ENCODE measurements at places on chromosomes 4 and X. TPM values are rescaled to one million over a fixed set of nuclear protein-coding genes. Genes with fewer than 3 reads are reported as not detected.

- no peak for DNase-seq
Measured at GRCh38 chr4:159677521-159677920, 574.6 kb downstream of the RAPGEF2 start.

DNA sequence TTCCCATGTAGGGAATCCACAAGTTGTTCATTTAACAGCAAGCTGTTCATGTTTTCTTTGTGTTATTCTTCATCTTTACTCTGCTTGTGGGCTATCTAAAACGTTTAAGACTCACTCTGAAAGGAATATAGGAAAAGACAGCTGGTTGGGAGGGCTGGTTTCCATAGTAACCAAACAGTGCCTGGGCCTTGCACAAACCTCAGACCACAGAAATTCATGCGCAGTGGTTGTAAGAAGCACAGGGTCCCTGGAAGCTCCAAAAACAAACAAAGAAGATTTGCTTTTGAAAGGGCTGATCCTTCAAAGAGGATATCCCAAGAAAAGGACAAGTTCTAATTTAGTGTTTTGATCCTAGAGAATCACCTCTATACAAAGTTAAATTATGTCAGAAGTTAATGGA lies 7.8 kb downstream of the SERTM2 start:
- no peak for DNase-seq

DNA sequence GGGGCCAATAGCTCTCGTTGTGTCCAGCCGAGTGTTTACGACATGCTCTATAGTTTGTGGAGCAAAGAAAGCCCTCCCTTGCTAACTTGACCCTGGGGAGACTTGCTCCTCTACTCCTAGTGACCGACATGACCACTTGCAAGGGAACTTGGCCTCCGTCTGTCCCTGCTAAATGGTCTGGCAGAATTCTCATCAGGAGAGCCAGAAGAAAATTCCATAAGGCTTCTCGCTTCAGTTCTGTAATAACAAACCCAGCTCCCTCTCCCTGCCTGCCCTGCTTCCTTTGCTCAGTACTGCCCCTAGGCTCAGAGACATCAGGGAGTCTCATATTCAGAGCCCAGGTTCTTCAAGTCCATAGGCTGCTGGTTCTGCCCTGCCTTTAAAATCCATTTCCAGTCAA lies 13.0 kb downstream of the DOCK11 start:
- no peak for DNase-seq

DNA sequence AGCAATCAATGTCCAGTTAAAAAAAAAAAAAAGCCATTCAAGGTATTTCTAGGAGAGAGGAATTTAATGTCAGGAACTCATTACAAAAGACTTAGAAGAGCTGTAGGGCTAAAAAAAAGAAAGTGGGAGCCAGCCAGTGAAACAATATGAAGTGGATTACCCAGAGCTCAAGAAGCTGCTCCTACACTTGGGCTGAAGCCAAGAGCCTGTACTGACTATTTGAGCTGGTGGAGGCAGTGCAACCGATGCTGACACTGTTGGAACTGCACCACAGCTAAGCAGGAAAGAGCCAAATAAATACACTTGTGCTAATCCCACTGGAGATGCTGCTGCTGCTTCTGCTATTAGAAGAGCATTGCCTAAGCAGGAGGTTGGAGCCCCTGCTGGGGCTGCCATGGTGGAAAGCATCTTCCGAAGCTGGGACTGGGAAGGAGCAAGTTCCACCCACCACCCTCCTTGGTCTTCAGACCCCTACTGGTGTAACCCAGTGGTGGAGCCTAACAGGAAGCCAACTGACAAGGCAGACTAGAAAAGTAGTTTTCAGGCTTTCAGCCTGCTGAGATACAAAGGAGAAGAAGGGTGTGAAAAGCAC lies 65.4 kb downstream of the CXXC4 start:
- DNase-seq = no peak

DNA sequence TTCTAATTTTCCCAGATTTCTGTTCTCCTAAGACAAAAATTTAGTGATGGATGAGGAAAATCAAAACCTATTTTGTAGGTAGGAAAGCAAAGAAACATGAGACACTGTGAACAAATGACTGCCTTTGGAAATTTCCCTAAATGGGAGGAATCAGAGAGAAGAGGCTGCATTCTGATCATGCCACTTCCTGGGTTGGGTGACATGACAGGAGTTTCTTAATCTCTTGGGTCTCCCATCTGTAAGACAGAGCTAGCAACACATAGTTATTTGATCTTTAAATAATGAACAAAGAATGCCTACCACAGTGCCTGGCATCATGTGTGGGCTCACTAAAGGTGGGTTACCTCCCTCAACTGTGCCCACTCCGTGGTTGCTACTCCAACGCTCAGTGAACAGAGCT lies 57.1 kb downstream of the CCDC149 start:
- DNase-seq = no peak

DNA sequence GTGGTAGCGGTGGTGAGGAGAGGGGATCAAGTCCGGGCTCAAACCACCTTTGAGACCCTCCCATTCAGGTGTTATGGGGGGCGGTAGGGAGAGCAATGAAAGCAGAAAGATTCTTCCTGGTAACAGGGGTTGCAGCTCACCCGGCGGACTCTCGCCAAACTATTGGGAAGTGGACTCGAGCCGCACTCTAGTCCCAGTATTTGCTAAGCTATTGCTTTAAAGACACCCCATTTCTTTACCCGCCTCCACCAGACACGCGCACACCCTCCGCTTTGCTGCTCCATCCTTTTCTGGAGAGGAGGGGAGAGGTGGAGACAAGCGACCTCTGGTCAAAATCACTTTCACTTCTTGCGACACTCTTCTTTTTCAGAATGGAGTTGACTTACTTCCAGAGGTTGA lies 625 bp upstream of the GABRA4 start:
- DNase-seq = no peak

GRCh38 chr4:128387600-128388351 lies 100.2 kb upstream of the PGRMC2 start:
- no peak for DNase-seq

- no peak for DNase-seq
Measured at GRCh38 chr4:11286533-11286932, 142.2 kb downstream of the HS3ST1 start.

DNA sequence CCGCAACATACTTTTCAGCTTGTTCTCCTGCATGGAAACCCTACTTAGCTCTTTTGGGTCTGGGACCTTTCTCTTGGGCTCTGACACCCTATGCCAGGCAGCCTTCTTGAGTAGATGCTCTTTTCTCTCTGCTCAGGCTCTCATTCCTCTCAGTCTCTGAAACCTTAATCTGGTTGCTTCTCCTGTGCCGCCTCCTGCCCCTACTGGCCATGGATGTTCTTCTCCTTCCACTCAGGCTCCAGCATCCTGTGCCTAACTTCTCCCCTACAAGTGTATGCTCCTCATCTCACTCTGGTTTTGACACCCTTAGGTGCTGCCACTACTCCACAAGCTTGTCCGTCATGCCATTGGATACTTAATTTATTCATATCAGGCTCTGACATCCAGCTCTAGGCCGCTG lies 15.2 kb downstream of the BLTP1 start:
- no peak for DNase-seq

DNA sequence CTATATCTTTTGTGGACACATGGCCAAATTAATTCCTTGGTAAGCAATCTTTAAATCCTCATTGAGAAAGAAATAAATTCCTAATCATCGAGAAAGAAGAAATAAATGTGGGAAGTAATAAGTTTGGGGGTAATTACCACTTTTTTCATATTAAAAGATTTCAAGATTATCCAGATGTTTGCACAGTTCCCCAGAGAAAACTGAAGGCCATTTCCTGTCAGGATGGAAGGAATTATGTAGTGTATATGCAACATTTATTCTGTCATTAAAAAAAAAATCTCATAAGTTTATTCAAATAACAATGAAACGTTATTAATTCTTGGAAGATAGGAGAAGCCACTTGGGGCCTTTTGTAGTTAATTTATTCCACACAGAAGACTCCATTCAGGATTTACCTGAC lies 385.6 kb upstream of the NR3C2 start:
- no peak for DNase-seq

- DNase-seq = no peak
Measured at GRCh38 chrX:139691493-139691842, 16.5 kb downstream of the MCF2 start.

DNA sequence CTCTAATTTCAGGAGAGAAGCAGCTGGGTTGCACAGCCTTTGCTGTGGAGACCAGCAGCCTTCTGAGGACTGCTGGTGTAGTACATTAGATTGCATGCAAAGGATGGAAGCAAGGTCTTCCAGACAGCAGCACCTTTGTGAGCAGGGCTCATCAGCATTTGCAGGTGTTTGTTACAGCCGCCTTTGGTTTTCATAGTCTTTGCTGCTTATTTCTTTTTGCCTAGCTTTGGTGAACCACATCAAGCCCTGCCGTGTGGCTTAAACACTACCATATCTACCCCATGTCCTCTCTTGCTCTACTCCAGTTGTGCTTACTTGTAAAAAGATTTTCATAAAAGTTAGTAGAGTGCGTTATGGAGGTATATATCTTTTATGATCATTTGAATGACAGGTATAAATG lies 57.5 kb downstream of the MTM1 start:
- no peak for DNase-seq

DNA sequence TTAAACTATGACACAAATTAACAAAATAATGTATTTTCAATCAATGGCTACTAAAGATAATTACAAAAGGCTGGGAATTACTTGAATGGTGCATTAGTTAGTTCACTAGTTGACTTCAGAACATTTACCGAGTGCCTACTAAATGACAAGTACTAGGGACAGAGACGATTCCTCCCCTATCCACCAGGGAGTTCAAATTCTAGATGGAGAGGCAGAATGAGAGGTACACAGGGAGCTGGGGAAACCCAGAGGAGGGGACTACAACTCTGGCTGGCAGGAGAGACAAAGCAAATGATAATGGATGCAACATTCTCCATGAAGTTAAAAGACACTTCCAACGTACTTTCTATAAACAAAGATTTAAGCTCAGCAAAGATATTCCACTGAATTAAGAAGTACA lies 43.1 kb upstream of the MCF2 start:
- DNase-seq = no peak

DNA sequence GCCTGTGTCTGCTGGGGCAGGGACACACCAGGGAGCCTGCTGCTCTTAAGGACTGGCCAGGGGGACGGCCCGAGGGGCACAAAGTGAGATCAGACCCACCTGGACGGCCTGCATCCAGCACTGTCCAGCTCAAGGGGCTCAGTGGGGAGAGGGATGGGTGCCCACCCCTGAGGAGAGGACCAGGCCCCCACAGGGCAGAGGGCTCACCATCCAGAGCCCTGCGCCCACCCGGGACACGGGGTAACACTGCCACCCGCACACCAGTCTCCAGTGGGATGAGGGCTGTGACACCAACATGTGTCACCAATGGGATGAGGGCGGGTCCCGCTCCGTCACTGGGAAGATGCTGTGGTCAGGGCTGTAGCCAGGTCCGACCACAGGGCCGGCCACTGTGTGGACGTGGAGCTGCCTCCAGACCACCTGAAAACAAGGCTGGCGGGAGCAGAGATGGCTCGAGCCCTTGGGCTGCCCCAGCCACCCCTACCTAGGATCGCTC lies 13.2 kb downstream of the DGKQ start:
- DNase-seq = no peak

DNA sequence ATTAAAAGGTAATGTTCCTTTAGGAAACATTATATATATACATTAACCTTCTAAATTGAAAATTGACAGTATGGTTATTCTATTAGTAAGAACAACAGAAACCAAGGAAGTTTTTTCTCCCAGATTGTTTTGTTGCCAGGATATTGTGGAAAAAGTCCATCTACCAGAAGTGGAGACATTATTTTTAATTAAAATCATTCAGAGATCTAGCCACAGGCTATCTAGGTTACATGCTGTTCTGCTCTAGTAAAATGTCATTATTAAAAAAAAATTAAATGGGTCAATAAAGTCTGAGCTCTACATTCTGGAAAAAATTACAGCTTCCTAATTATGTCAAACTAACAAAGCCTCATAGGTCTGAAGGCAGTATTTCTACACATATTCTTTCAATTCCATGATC lies 74.3 kb downstream of the NSG1 start:
- no peak for DNase-seq

GRCh38 chr4:173919196-173919595 lies 364.3 kb downstream of the FBXO8 start:
- DNase-seq = no peak

- no peak for DNase-seq
Measured at GRCh38 chr4:125956276-125956675, 641.5 kb downstream of the FAT4 start.

- DNase-seq = no peak
Measured at GRCh38 chrX:150507251-150507856, 61.1 kb upstream of the MTM1 start.

DNA sequence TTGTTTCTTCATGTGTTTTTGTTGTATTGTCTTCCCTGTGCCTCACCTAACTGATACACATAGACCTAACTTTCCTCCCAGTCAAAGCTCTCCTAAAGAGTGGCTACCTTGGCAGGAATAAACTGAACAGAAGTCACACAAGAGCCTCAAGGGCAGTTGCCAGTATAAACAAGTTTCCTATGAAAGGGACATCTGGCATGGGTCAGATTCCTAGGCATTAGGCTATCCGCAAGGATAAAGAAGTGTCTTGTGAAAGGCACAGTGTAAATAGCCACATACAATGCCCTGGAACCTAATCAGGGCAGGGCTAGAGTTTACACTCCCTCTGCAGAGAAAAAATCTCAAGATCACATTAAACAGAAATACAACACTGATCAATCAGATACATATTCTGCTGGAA lies 220.8 kb downstream of the SPANXN3 start:
- DNase-seq = no peak

- DNase-seq = no peak
Measured at GRCh38 chr4:10713591-10713990, 29.0 kb upstream of the CLNK start.

- no peak for DNase-seq
Measured at GRCh38 chr4:95546221-95546620, 2.6 kb downstream of the UNC5C start.

DNA sequence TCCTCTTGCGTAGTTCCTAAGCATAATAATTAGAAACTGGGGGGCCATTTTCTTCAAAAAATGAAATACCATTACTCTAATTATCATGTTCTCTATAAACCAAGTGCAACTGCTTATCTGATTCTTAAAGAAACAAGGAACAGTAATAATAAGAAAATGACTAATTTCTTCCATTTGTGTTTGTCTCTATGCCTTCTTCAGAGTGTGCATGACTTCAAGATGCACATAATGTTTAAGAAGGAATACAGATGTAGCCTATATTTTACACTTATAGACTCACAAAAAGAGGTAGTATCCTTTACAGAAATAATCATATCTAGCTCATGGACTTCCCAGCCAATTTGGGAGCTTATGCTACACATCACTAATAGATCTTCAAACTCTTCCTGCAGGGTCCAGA lies 131.7 kb downstream of the CHRNA9 start:
- no peak for DNase-seq

- DNase-seq = no peak
Measured at GRCh38 chrX:77276742-77277141, 170.4 kb upstream of the FGF16 start.

LONRF3 gene
- total RNA-seq = 0.46 TPM

MAGEC3 gene
- total RNA-seq = not detected

STIM2 gene
- total RNA-seq = 37.1 TPM

RBMXL3 gene
- not detected for total RNA-seq

NPNT gene
- 0.14 TPM for total RNA-seq

CLDN34 gene
- not detected for total RNA-seq

SPANXB1 gene
- total RNA-seq = not detected

CT45A10 gene
- not detected for total RNA-seq

LAS1L gene
- 55.9 TPM for total RNA-seq

Data from activated T-helper 2 cell treated with anti-CD3 and anti-CD28 coated beads, Interferon-gamma antibody, Interleukin-2, Interleukin-4, amounts not matched to agents 10 μg/mL and 5 μg/mL and 100 μg/mL, durations not matched to agents 14 hours and 24 hours and 36 hours (primary cell).